ENCODE measurements at places on chromosomes 5 and 9. TPM values are rescaled to one million over a fixed set of nuclear protein-coding genes. Genes with fewer than 3 reads are reported as not detected.

DNA sequence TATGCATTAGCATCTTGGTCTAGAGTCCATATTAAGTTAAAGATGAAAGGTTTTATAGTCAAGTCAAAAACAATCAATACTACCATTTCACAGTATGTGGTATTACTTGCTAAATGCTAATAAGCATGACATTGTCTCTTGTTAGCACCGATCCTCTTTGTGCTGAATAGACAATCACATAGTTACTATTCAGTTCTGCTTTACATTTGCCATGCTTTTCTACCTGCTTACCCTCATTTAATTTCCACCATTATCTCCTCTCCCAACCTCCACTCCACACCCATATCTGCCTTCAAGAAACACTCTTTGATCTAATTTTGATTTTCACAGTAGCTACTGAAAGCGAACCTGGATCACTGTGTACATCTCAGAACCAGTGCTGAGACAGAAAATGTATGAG, 16.8 kb downstream of the MEGF9 start:
- no peak for DNase-seq
- H3K4me1 ChIP-seq = peaks cover 39% of the 10 kb centered on the region
- no peaks in the 10 kb centered on the region for H3K27me3 ChIP-seq
- H3K27ac ChIP-seq = no peak overlapping the region
- H3K36me3 ChIP-seq = no peaks in the 10 kb centered on the region

Gene THBS4
- polyA plus RNA-seq = 0.46 TPM

GRCh38 chr5:97501286-97501964, 318.4 kb upstream of the RIOK2 start:
- no peak for DNase-seq
- H3K4me1 ChIP-seq = no peaks in the 10 kb centered on the region
- H3K36me3 ChIP-seq = no peaks in the 10 kb centered on the region
- no peak overlapping the region for H3K4me3 ChIP-seq

Gene C9orf153
- not detected for polyA plus RNA-seq

DNA sequence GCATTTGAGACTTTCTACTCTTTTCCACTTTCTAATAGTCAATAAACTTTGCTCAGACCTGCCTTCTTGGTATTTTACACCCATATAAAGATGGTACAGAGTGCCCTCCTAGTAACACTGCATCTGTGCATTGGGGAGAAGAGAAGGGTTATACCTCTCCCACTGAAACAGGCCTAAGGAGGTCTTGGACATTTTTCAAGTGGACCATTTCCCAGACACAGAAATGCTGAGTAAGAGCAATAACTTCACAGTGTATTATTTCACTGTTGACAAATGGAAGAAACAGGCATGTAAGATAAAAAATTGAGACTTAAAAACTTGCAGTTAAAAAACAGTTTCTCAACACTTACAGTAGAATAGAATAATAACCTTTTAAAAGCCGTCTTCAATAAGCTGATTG, 1224.0 kb upstream of the CDH18 start:
- H3K27ac ChIP-seq = no peak overlapping the region
- DNase-seq = no peak
- no peak overlapping the region for H3K4me3 ChIP-seq

Measured in stomach (tissue), 19 donors.